ENCODE measurements at places on chromosomes 2 and 18. TPM values are rescaled to one million over a fixed set of nuclear protein-coding genes. Genes with fewer than 3 reads are reported as not detected.

- peak; percentile 79 for DNase-seq
Measured at GRCh38 chr18:22223254-22223964, 54.0 kb downstream of the GATA6 start.

GRCh38 chr2:68256093-68256450, 3.7 kb upstream of the PPP3R1 start:
- DNase-seq: peak; percentile 75

DNA sequence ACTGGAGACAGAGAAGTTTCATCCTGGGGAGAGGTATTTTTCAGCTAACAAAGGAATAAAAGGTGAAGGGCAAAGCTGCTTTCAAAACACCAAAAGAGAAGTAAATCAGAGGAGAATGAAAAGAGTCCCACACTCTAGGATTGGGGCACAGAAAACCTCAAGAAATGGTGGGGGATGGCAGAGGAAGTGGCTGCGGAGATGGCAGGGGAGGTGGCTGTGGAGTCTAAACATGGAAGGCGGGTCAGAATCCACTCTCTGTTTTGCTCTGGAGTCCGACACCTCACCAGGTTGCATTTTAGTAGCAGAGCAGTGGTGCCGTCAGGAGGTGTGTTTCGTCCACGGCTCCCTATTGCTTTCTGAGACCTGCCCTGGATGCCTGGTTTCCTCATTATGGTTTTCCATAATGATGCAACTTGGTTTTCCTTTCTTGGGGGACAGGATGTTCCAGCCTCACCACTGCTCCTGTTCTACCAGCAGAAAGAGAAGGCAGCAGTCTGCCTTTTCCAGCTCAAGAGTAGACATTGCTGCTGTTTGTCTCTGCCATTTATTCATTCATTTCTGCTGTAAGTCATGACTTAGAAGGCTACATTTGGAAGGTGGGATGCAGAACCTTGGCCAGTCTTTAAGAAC, 188.7 kb downstream of the ANKRD44 start:
- no peak for DNase-seq

- no peak for DNase-seq
Measured at GRCh38 chr2:128630974-128631697, 312.5 kb upstream of the HS6ST1 start.

DNA sequence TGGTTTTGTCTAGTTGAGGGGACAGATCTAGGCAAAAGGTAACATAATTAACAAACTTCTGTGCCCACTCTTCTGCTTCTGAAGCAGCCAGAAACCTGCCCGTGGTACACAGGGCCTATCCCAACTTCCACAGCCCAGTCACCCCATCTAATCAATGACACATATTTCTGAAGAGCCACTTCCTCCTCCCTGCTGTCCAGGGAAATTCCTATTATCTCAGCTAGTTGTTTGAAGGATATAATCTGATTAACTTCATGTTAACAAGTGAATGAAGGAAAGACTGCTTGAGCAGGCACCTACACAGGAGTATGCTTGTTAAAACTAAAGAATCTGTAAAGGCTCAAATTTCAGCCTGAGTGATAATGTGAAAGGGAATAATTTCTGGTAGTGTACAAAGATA, 61.4 kb downstream of the CCDC148 start:
- DNase-seq: no peak

GRCh38 chr2:108960006-108960405, 29.0 kb downstream of the EDAR start:
- DNase-seq: no peak

The LYG1 gene
- total RNA-seq: 0.28 TPM

The RAB6C gene
- not detected for total RNA-seq

The UGT1A8 gene
- not detected for total RNA-seq

The EGR4 gene
- total RNA-seq: not detected
